ENCODE measurements at places on chromosomes 12 and 14.

- DNase-seq: peak; percentile 74
These were observed 449 bp upstream of the LTBP2 start for GRCh38 chr14:74612350-74613021.

DNA sequence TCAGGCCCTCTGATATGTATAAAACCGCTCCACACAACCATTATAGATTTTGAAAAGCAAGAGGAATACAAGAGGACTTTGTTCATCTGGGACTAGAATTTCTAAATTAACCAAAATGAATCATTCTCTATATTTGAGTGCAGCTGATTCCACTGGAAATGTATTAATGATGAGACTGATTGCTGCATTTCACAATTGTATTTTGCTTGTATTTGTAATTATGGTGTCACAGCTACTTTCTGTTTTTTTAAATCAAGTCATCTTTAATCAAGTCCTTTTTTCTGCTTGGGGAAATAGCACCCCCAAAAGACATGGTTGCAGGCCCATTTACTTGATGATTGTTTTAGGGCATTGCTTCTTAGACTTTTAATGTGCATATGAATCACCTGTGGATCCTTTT is 162.4 kb downstream of the KICS2 start:
- DNase-seq: no peak

DNA sequence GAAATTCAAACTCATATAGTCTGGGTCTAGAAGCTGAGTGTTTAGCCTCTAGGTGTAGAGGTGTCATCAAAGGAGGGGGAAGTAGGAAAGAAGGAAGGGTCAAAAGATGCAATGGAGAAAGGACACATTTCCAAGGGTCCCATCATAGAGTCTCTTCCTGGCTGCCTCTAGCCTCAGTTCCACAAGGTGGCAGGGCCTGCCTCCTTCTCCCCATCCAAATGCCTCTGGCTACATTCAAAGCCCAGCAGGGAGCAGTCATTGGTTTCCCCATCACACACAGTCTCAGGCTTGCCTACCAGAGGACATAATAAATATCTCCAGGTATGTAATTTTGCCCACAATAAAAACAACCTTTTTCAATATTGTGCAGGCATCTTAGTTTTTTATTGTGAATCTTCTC is 2.1 kb upstream of the CCT2 start:
- DNase-seq: no peak

DNA sequence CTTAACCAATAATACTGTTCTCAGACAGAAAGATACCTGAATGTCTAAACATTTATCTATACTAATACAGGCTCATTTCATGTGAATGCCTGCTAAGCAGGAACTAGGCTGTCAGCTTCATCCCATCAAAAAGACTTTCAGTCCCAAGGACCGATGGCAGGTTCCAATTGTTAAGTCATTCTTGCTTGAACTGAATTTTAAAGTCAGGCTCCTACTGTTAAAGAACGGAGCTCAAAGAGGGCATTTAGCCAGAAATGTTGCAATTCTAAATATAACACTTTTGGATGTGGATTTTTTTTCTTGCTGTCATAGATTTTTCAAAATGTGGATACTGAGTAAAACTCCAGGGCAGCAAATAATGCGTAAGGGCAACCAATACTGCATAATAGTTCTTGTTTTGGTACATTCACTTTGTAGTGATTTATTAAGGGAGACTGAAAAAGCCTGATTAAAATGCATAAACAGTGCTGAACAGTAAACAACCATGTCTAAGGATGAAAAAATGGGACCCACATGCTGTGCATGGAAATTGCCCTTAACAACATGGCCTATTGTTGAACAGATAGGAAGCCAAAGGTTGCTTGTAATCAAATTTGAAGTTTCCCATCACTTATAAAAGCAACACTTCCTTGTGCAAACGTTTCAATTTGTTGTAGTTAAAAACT is 38.6 kb upstream of the DBX2 start:
- no peak for DNase-seq

- peak; percentile 21 for DNase-seq
These were observed 851 bp downstream of the YLPM1 start for GRCh38 chr14:74763803-74764531.

DNA sequence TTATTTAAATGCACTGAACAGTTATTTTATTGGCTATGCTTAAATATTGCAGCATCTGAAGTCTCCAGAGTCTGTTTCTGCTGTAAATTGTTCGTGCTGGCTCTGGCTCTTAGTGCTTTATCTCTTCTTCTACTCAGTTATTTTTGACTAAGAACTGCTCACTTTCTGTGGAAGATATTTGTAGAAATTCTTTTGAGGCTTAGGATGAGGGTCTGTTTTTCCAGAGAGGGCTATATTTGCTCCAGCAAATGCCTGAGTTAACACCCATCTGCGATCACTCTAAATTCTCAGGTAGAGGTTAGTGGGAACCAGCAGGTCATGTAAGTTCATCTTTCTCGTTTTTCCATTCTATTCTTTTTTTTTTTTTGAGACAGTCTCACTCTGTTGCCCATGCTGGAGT is 71.1 kb downstream of the ARL6IP4 start:
- no peak for DNase-seq

DNA sequence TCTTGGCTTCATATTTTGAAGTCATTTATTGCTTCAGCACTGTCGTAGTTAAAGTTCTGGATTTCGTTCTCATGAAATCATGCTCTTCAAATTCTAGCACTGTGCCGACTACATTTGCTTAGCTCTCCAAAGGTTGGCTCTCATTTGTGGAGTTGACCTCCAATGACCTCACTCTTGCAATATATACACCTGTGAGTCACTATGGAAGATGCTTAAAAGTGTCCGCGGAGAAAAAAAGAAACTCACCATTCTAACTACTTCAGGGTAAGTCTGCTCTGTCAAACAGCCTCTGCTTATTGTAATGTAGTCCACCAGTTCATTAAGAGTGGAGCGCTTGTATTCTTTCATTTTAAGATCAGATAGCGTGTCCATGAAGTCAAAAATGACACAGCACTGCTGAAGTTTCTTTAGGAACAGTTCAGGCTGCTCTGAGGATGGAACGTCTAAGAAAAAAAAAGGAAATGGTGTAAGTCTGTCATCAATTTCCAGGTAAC is 89.7 kb downstream of the PPP2R5E start:
- DNase-seq: no peak

GRCh38 chr12:83015390-83016217 is 328.9 kb downstream of the TMTC2 start:
- no peak for DNase-seq

- DNase-seq: no peak
These were observed 30.8 kb upstream of the COL2A1 start for GRCh38 chr12:48034835-48035805.
